ENCODE measurements at places on chromosomes 7 and 10.

DNA sequence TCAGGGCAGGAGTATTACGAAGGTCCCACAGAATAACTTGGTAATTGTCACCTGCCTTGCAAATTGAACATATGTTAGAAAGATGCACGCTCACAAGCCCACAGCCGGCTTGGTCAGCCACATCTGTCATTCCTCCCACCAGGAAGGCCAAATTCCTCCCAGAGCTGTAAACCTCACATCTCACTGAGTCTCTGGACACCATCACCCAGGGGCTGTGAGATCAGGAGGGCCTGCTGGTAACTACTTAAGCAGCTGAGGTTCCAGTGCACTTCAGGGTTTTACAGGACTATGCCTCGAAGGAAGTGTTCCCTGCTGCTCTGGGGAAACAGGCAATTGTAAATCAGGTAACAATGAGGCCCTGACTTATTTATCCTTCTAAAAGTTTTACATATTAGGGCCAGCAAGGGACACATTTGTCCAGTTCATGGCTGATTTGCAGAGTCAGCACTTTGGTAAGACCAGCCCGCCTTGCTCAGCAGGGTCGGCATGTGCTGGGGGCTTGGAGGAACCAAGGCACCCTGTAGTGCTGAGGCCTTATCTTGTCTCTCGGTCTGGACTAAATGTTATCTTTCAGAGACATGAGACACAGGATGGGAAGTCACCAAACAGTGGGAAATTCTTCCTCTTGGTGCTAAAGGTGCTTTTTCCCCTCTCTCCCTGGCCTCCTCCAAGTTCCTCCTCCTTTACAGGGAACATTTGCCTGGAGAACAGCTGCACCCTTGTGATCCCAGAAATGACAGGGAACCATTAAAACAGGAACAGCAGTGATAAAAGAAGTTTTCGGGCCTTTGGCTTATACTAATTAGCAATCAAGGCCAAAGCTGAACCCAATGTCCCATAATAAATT lies 34.3 kb downstream of the PYROXD2 start:
- DNase-seq = no peak

DNA sequence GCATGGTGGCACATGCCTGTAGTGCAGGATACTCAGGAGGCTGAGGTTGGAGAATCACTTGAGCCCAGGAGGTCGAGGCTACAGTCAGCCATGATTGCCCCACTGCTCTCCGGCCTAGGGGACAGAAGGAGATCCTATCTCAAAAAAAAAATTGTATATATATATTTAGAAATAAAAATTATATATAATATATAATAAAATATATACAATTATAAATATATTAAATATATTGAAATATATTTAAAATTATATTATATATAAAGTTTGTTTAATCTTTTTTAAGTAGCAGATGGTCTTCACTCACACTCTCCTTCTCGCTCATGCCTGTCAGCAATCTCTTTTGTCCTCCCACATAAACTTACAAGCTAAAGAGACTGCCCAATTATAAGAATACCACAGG lies 58.5 kb downstream of the LMBR1 start:
- no peak for DNase-seq

- DNase-seq = peak; percentile 15
Observed at GRCh38 chr7:30276203-30276900, 8.0 kb upstream of the ZNRF2 start.

DNA sequence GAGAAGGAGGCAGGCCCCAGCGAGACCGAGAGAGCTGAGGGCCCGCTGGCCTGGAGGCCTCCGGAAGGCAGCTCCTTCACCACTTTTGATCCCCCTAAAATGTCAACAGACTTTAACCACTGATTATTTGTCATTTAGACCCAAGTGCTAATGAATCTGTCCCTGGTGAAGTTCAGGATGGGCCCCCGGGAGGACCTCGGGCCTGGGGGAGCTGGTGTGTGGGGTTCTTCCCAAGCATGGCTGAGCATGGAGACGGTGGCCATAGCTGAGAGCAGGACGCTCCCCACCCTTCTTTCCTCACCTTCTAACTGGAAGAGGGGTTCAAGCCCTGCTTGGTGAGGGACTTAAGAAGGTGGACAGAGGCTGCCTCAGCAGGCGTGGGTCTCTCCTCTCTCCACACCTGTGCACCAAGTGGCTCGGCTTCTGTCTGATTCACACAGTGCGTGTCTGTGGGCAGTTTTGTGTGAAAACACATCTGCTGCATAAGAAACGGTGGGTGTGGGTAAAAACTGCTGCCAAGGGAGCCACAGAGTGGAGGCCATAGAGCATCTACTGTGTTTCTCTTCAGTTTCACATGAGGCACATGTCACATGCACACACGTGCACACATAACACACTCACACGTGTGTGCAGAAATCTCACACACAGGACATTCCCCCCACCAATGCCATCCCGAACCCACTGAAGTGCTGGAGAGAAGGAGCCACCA lies 53.5 kb upstream of the VIPR2 start:
- DNase-seq = no peak

DNA sequence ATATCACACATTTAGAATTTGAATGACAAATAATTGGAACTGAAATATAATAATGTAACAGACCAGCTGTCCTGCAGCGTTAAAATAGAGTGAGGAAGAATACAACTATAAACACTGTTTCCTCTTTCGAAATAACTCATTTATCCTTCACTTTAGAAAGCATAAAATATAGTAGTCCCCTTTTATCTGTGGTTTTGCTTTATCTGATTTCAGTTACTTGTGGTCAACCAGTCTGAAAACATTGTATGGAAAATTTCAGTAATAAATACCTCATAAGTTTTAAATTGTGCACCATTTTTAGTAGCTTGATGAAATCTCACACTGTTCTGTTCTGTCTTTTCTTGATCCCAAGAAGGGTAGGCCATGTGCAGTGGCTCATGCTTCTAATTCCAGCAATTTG lies 31.7 kb downstream of the POLR1F start:
- DNase-seq = no peak

DNA sequence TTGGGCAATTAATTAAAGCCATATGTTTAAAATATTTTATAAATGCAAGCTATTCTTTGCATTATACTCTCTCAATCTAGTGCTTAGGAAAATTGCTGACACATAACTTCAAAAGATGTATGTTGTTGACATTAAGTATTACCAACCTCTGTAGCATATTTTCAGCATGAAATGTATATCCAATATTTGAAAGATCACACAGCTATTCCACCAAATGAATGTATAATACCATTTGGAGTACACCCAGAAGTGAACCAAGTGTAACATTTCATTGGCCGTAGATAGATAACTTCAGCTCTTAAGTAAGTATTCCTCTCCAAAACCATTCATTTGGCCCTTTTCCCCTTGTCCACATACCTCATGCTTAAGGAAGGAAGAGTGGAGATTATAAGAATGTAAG lies 104.6 kb downstream of the HECTD2 start:
- DNase-seq = no peak

GRCh38 chr7:108063520-108063933 lies 60.6 kb upstream of the LAMB1 start:
- DNase-seq = no peak

GRCh38 chr10:88755753-88756152 lies 4.1 kb upstream of the LIPN start:
- no peak for DNase-seq

DNA sequence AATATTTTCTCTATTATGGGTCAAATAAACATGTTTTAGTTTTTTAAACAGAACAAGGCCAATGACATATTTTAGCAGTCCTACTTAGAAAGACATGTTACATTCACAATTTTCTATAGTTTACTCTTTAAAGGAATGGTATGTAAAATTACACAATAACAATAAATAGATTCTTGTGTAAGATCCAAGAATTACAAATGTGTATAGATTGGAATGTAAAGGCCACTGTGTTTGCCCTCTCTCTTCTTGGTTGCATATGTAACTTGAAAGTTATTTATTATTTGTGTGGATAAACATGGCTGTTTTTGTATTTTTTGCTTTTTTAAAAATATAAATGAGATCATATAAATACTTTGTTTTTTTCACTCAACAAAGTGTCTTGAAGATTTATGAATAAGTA lies 979.3 kb upstream of the CELF2 start:
- no peak for DNase-seq

DNA sequence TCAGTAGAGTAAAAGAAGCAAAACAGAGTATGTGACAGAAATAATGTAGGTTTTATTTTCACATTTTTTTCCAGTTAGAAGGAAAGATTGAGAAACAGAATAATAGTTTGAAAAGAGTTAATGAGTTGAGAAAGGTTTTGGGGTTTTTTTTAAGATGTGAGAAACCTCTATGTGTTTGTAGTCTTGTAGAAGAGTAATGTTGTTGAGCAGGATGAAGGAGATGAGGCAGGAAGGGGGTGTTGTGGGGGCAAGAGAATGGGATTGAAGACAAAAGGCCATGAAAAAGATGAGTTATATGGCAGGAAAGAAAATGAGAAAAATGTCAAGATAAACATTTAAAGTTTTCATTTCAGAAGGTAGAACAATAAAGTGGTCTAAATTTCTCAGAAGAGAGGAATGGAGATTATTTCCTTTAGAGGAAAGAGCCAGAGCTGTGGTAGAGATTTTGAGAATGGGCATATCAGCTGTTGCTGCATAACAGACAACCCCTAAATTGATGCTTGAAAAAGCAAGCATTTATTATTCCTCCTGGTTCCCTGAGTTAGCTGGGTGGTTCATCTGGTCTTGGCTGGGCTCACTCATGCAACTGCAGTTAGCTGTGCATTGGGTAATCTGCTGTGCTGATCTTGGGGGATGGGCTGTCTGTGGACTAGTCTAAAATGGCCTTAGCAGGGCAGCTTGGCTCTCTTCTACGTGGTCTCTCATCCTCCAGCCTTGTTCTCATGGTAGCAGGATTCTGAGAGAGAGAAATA lies 27.1 kb downstream of the PCGF5 start:
- no peak for DNase-seq

DNA sequence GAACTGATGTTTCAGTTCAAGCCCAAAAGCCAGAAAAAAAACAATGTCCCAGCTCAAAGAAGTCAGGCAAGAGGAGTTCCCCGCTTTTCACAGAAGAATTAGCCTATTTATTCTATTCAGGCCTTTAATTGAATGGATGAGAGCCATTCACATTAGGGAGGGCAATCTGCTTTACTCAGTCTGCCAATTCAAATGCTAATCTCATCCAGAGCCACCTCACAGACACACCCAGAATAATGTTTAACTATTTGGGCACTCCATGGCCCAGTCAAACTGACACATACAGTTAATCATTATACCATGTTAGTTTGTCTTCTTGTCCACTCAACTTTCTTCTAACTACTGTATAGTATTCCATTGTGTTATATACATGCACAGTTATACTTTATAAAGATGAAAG lies 2.6 kb upstream of the NPSR1 start:
- DNase-seq = no peak

GRCh38 chr7:21947056-21947455 lies 1.4 kb upstream of the CDCA7L start:
- no peak for DNase-seq

- DNase-seq = peak; percentile 37
Observed at GRCh38 chr10:74333174-74333573, 182.2 kb downstream of the ADK start.

- DNase-seq = no peak
Observed at GRCh38 chr7:155058896-155059295, 11.2 kb upstream of the HTR5A start.

DNA sequence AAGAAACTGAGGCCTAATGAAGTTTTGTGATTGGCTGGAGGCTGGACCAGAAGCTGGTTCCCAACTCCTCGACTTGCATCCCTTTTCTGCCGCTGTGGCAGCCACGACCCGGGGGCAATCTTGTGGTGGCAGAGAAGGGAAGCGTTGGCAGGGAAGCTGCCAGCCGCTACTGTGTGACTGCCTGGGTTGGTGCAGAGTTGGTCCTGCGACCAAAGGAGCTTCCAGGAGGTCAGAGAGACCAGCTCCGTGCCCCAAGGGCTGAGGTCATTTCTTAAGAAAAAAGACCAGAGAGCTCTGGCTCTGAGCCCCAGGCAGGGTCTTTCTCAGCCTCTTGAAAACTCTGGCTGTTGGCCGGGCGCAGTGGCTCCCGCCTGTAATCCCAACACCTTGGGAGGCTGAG lies 47.2 kb downstream of the PRF1 start:
- DNase-seq = no peak

GRCh38 chr7:38524786-38525185 lies 106.4 kb downstream of the AMPH start:
- DNase-seq = no peak

GRCh38 chr10:99621454-99622251 lies 1.4 kb upstream of the SLC25A28 start:
- peak; percentile 18 for DNase-seq
